ENCODE measurements at places on chromosomes 6 and 20. TPM values are rescaled to one million over a fixed set of nuclear protein-coding genes. Genes with fewer than 3 reads are reported as not detected.

The ENPP5 gene
- total RNA-seq, result not detected

The NUP153 gene
- 73.6 TPM for total RNA-seq

The GJA1 gene
- not detected for total RNA-seq

The RPL7L1 gene
- 74.1 TPM for total RNA-seq

The HSPA1L gene
- 3.1 TPM for total RNA-seq

The SLC16A10 gene
- 6.3 TPM for total RNA-seq

The WFDC12 gene
- total RNA-seq, result not detected

The CLDN20 gene
- not detected for total RNA-seq

DNA sequence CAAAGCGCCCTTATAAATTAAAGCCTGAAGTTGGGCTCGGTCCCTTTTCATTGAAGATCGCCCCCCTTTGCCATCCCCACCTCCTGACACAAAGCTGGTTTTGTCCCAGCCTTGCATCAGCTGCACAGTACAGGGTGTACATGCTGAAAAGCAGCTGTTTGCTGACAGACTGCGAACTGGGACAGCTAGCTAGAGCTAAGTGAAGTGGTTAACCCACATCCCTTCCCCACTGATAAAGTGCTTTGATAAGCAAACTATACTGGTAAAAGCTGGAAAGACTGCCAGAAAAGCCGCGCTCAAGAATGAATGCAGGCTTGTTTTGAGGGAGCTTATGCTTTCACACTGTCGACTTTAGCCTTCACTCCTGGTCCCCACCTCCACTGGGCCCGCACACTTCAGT lies 207.3 kb downstream of the GMDS start:
- peak; percentile 68 for DNase-seq

DNA sequence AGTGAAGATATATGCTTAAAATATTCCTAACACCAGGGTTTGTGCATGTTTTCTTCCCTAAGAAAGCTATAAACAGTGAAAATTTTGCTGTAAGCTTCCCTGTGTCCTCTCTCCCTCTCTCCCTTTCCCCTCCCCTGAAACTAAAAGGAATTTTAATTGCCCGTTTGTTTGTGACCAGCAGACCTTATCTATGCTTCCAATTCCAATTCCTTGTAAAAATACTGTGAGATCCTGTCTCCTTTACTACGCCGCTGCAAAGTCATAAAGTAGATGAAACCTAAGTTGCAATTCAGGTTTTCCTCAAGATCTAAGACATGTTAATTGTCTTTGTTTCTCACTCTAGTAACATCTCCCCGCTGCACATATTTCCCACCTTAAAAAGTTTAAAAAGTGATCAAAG lies 82.3 kb downstream of the DNAH8 start:
- DNase-seq, result no peak

DNA sequence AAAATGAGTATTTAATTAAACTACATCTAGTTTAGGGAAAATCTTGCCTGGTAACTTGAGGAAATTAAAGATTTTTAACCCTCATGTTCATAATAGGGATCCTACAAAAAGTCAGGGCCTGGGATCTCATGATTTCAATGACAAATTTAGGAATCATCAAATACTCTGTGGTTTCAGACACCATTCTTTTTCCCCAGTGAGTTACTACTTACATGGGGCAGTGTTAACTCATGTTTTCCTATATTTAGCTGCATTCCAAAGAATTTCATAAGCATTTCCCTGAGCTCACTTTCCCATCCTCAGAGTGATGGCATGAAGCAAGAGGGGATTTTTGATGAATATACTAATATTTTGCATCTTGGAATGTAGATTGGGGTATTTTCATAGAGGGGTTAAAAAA lies 321.7 kb downstream of the CENPW start:
- no peak for DNase-seq

DNA sequence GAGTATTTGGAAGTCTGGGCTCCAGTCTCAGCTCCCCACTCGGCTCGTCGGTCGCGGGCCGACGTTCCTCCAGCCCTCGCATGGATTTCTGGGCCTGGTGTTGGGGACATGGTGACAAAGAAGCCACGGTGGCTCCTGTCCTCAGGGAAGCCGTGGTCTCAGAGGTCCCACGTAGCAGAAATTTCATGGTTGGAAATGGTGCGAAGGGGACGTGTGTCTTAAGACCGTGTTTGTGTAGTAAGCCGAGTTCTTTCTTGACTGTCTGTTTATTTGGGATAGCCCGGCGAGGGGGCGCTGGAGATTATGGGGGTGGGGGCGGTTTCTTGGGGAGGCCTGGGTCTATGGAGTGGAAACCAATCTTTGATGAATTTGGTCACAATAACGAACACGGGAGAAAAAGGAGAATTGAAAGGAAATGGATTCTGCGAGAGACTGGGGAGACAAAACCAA lies 23.5 kb upstream of the MAP3K7 start:
- DNase-seq, result no peak

DNA sequence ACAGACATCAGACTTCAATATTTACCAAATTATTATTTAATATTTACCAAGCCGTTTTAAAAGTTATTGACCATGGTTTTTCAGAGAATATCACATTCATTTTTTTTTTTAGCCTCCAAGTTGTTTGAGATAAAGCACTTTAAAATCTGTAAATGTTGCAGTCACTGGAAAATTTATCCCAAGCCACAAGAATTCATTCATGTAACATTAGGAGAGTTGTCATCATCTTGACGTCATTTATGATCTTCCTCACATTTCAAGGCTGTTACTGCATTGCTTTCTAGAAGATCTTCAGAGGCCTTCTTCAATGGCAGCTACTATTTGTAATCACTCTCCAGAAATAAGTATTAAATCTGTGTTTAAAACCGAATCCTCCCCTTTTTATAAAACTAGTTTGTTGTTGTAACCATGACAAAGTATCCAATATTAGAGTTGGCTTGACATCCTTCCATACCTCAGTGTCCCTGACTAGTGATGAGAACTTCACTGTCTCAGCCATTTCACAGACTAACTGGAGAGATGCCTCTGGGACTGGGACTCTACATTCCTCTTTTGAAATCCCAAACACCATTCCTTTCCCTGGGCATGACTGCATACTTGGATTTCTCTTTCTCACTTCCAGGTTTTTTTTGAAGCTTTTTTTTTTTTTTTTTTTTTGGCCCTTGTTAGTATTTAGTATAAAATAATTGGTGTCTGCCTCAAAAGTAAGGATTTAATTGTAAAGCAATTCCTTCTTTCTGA lies 100.1 kb downstream of the ZFAND3 start:
- DNase-seq, result no peak

DNA sequence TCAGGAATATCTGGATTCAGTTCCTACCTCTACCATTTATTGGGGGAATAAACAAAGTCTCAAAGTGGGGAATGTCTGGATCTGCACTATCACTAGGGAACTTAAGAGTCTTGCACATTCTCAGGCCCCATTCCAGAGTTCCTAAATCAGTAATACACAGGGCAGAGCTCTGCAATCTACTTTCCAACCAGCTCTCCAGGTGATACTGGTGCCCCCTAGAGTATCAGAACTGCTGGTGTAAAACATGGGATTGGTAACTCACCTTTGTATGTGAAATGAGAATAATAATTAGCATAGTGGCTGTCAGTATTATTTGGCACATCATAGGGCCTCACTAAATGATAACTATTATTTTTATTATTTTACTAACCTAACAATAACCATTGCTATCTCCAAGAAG lies 278.8 kb upstream of the IMPG1 start:
- no peak for DNase-seq

DNA sequence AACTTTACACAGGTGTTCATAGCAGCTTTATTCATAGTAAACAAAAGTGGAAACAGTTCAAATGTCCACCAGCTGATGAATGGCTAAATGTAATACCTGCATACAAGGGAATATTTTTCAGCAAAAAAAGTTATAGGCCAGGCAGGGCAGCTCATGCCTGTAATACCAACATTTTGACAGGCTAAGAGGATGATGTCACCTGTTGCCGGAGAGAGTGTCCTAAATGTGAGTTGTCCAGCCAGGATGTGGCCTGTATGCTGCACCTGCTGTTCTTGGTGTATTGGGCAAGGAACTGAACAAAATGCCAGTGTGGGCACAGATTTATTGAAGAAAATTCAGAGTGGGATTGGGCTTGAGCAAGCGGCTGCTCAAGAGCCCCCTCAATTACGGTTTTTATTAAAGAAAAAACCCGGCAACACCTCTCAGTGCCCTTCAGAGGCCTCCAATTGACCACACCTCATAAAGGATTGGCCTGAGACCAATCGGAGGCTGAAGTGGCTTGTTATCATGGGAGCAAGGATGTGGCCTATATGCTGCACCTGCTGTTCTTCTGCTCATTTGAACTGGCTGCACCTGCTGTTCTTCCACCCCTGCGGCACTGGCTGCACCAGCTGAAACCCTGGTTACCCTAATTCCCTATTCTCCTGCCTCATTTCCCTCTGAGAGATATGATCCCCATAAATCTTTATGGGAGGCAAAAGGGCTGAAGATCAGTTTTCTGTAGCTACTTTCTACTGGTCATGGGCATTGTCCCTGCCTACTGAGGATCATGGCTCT lies 164.3 kb upstream of the PROKR2 start:
- DNase-seq, result no peak

DNA sequence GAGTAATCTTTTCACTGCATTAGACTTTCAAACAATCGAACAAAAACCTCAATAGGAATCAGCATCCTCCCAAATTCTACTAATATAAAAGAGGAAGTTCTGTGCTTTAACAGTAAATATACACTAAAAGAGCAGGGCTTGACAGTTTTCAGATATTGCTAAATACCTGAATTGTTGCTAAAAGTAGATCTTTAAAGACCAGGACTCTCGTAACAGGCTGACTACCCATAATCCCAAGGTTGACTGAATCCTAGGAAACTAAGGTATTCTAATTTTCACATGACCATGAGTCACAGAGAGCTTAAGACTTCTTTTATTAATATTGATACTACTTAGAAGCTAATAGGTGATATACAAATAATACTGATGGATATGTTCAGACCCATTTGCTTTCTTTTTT lies 10.1 kb downstream of the CD164 start:
- no peak for DNase-seq

GRCh38 chr20:61186771-61187472 lies 65.1 kb upstream of the CDH4 start:
- no peak for DNase-seq

DNA sequence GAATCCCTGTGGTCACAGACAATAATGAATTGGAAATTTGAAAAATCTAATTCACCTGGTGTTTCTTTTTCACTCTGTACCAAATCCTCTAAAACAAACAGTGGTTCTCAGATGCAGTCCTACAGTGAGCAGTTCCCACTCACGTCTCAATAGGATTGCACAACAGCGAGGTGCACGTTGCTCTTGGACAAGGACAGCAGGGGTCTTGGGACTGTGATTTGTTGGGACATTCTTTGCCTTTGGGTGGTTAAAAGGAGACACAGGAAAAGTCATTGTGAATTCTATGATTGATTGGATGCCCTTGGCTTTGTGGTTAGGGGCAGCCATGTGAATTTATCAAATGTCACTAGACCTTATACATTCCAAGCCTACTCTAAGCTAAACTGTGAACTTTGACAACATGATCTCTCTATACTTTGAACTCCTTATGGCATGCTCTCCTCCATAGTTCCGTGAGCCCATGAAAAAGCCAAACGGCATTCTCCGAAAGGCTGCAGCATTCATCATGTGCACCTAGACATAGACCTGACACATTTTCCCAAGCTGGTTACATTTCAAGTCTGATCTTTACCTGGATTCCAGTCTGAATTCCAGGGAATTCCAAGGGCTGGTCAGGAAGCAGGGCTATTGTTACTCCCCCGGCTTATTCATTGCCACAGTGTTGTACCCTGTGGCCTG lies 647 bp downstream of the UNC93A start:
- DNase-seq, result no peak

GRCh38 chr20:16968099-16968498 lies 219.9 kb downstream of the OTOR start:
- no peak for DNase-seq

DNA sequence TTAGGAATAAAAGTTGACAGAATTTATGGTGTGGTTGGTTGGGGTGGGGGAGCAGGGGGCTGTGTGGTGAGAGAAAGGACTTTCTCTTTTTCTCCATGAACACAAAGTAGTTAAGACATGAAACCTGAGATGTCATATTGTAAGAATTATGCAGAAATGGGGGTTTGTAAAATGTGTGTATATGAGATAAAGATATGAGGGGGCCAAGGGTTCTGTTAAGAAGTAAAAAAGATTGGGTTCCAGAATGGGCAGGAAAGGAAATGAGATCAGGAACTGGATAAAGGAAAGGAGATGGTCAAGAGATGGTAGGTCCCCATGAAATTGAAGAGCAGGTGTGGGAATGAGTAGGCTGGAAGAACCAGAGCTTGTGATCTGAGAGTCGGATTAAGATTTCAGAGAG lies 9.7 kb downstream of the RNF146 start:
- DNase-seq, result no peak

Measured in activated CD8-positive, alpha-beta T cell treated with anti-CD3 and anti-CD28 coated beads, Interleukin-2, amount 10 ng/mL, durations not matched to agents 7 days and 5 days (primary cell).